ENCODE measurements at places on chromosomes 3 and 15.

DNA sequence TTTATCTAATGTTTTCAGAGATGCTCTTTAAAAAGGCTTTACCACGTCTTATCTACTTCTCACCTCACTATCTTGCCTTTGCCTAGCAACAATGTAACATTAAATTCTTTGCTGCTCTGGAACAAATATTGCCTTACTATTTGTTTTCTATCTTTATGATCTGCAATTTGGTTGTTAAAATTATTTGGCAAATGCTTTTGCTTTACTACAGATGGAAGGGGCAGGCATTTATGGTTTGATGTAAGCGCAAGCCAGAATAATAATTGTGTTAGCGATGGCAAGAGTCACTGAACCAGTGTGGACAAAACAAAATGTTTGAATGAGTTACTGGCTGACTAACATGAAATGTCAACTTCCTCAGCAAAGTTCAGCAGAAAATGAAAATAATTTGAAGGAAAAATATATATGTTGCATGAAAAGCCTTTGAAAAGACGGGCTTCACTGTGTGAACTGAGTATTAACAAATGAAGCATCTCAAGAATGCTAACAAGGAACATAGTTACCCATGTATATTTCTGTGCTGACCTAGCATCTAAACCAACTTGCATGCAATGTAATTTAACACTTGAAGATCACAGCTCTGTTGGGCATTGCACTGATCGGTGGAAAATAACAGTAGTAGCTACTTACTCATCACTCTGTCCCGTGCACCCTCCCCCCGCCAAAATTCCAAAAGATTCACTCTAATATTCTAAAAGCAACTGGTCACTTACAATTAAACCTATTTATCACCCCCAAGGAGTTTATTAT, 454.0 kb upstream of the ARHGEF26 start:
- no peak for DNase-seq

DNA sequence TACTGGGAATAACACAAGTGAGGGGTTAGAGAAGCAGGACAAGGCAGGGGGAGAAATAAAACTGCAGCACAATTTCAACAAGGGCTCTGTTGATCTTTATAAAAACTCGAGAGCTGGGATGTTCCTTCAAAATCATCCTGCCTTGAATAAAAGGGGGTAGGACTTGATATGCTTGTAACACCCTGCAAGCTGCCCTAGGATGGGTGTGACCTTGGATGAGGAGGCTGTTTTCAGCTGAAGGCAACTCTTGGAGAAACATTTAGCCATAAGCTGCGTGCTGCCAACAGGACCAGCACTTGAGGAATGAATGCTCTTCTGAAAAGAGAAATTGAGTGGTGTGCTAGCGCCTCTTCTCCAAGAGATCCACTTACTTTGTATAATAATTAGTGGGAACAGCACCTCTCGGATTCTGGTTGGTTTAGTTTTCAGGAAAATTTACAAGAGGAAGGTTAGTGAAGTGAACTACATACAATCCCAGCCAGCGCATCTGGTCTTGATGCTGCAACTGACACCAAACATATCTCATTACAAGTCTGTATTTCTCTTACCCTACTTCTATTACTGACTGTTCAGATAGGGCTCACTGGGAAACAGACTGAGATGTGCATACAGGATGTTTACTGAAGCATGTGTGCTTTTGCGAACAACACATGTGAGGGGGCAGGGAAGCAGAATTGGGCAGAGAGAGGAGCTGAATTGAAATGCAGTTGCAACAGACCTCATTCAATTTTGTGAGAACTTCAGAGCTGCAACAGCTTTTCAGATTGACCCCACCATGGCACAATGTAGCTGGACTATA, 643.0 kb upstream of the GOLIM4 start:
- no peak for DNase-seq

GRCh38 chr3:147189016-147189415, 217.3 kb downstream of the ZIC4 start:
- DNase-seq: no peak

GRCh38 chr15:85464471-85464870, 84.1 kb downstream of the AKAP13 start:
- DNase-seq: no peak

- DNase-seq: no peak
These were observed 34.5 kb upstream of the NFKBIZ start for GRCh38 chr3:101814835-101815234.

GRCh38 chr15:100186960-100187359, 154.8 kb downstream of the ADAMTS17 start:
- no peak for DNase-seq

GRCh38 chr3:157237886-157238285, 77.9 kb upstream of the CCNL1 start:
- DNase-seq: no peak

DNA sequence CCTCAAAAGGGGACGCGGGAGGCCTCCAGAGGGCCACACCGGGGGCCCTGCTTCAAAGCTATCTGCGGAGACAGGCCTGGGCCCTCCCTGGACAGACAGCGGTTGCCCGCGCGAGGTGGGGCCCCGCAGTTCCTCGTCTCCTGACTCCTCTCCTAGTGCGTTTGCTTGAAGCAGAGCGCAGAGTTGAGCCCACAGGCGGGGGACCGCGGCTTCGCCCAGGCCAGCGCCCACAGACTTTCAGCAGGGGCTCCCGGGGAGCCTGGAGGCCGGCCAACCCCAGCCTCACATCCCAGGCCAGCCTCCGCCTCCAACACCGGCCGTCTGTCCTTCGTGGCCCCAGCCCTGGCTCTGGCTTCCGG, 540 bp upstream of the ADAMTS7 start:
- DNase-seq: no peak

GRCh38 chr3:70108546-70108945, 109.0 kb downstream of the SAMMSON start:
- no peak for DNase-seq

GRCh38 chr3:16433701-16434151, 79.8 kb downstream of the RFTN1 start:
- no peak for DNase-seq

GRCh38 chr3:193868590-193868989, 267.4 kb upstream of the HES1 start:
- no peak for DNase-seq

GRCh38 chr3:172181932-172182586, 142.7 kb downstream of the FNDC3B start:
- no peak for DNase-seq

GRCh38 chr3:123337226-123337625, 111.7 kb downstream of the ADCY5 start:
- DNase-seq: no peak

DNA sequence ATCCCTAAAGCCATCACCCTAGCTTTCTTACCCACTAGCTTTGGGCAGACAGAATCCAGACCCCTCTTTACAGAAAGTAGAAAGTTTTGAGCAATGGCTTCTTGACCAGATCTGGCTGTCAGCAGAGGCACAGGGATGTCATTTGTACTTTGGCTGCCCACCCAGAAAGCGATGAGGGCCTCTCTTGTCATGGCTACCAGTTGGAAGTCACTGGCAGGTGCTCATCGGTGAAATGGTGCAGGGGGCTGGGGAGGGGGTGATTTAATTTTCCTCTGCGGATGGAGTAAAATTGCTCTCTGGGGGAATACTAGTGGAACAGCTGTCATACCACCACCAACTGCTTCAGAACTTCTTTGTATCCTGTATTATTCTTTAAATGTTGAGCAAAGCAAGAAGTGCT, 393.7 kb downstream of the LSAMP start:
- DNase-seq: no peak

DNA sequence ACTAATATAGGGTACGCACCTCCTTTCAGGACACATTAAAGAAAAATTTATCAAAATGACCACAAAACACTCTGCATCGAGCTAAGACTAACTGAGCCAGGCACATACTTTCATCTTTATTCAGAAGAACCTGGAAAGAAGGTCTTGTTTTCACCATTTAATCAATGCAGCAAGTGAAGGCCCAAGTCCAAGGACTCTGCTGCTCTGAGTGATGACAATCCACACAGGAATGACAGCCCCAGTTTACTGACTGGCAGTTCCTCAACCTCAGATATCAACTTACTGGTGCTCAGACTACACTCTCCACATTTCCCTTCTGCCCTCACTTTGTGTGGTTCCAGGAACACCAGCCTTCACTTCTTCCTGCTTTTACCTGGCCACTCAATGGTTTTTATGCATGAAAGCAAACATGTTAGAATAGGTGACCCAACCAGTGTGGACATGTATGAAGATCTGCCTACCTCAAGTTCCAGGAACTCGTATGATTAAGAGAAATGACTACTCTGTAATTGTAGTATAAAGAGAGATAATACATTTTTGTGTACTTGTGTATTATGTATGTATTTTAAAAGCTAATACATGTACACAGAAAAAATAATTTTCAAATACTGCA, 29.1 kb upstream of the RASA2 start:
- DNase-seq: no peak

DNA sequence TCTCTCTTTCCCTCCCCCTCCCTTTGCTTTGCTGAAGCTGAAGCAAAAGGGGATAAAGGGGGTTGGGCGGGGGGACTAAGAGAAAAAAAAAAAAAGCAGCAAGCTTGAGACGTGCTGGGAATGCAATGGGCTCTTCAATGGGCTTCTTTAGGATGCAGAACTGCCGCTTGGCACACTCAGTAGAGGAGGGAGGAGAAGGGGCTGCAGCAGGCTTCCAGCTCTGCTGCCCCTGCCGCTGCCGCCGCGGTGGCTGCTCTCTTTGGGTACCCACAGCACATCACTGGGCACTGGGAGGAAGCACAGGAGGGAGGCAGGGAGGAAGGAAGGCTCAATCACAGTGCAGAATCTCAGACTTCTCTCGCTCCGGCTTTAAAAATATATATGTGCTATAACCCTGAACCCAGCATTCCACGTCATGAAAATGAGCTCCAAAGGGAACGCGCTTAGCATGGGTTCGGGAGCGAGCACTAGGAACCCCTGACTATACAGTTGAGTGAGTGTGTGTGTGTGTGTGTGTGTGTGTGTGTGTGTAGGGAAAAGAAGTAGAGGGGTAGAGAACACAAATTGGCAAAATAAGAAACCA, 3.5 kb downstream of the SLITRK3 start:
- DNase-seq: no peak

- no peak for DNase-seq
These were observed 97.3 kb downstream of the MBNL1 start for GRCh38 chr3:152365766-152366593.

- no peak for DNase-seq
These were observed 215.6 kb upstream of the UMPS start for GRCh38 chr3:124514683-124515082.

DNA sequence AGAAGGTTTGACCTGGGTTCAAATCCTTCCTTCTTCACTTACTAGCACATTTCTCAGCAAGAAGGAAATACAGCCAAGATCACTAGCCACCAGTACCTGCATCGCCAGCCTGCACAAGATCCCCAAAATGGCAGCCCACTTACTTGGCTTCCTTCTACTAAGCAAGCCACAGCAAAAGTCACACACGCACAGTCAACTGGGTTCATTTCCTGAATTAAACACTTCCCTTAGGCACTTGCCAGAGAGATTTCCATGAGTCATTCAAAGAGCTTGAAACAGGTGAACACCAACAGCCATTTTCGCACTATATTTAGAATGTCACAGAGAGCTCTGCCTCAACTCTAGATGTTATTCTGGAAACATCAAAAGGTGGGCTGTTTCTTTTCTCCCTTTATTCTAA, 42.6 kb downstream of the MGLL start:
- no peak for DNase-seq

DNA sequence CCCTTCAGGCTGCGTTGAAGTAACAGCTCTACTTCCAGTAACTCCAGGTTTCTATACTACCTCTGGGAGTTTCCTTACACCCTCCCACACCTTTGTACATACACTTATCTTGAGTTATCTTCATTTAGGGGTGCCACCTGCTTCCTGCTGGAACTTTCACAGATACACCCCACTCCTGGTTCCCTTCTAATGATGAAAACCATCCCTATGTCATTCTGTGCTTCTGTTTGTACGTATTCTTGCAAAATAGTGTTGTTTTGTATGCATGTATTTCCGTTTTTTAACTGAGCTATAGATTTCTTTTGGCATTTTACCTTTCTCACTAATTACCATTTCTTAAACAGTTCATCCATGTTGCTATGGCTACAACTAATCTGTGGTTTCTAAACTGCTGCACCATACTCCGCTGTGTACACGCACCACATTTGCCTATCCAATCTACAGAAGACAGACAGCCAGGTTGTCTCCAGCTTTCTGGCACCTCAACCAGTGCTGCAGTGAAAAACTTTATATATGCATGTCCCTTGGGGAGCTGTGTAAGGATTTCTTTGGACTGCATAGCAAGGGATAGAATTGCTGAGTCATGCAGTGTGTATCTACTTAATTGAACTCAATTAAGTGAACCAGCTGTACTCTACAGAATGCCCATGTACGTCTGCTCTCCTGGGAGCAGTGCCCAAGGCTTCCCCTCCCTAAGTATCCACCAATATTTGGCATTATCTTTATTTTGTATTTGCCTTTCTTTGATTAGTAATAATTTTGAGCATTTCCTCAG, 61.4 kb upstream of the ST8SIA2 start:
- no peak for DNase-seq

GRCh38 chr3:27385504-27385903, 16.3 kb upstream of the NEK10 start:
- DNase-seq: no peak

Data from T-helper 17 cell (primary cell).